ENCODE measurements at places on chromosomes 2 and 18. TPM values are rescaled to one million over a fixed set of nuclear protein-coding genes. Genes with fewer than 3 reads are reported as not detected.

- no peak for DNase-seq
Measured at GRCh38 chr18:28560331-28560730, 383.4 kb upstream of the CDH2 start.

- no peak for DNase-seq
Measured at GRCh38 chr2:169258045-169258601, 104.2 kb downstream of the LRP2 start.

GRCh38 chr2:191038241-191038725, 24.3 kb upstream of the STAT1 start:
- no peak for DNase-seq

DNA sequence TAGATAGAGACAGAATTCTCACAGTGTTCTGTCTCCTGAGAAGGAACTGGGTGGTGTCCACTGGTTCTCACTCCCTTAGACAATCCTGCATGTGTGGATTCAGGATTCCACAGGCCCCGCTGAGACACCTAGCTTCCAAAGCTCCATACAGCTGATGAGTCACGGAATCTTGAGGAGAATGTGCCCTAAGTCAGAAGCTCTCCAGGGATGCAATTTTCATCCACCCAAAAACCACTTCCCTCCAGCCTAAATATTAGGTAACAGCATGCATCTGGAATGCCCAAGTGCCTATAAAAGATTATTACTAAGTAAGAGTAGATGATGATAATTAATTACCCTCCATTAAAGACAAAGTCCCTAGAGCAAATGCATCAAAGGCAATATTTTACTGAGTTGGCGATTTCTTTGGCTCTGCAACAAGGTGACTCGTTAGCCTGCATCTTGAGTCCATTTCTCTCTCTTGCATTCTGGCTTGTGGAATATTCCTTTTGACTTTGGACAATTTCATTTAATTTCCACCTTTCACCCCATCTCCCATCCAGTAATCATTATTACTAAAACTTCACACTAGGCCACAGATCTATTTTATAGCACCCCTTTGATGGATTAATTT, 475.1 kb downstream of the TNS1 start:
- no peak for DNase-seq

- DNase-seq, result no peak
Measured at GRCh38 chr2:71309-72035, 25.2 kb upstream of the FAM110C start.

GRCh38 chr18:80252136-80252535, 4.8 kb upstream of the PARD6G start:
- DNase-seq, result no peak

DNA sequence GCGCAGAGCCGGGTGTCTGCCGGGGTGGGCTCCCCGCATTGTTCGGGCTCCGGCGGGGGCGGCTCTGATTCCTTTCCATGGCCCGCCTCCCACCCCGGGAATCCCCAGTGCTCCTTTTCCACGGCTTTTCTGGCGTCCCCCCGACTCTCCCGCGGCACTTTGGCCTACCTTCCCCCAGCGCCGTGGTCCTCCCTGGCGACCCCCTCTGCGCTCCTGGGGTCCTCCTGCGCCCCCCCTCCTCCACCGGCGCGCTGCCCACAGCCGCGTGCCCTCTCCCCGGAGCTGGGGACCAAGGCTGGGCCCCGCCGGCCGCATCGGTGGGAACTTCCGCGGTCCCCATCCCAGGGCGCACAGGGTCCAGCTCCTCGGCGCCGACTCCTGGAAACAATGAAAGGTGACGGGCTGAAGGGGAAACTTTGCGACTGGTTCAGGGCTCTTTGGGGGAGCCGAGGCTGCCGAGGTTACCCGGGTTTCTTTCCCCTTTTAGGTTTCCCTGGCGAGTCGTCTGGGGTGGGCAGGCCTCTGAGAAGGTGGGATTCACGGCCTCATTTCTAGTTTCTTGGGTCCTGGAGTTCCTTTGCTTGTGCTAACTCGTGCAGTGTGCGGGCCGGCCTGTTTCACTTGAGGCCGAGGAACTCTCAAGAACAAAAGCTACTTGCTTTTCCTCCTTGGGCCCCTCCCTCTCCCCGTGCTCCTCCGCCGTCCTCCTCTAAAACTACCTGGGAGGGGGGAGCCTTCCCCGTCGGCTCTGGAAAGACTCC, 2.2 kb downstream of the TGIF1 start:
- DNase-seq, result no peak

DNA sequence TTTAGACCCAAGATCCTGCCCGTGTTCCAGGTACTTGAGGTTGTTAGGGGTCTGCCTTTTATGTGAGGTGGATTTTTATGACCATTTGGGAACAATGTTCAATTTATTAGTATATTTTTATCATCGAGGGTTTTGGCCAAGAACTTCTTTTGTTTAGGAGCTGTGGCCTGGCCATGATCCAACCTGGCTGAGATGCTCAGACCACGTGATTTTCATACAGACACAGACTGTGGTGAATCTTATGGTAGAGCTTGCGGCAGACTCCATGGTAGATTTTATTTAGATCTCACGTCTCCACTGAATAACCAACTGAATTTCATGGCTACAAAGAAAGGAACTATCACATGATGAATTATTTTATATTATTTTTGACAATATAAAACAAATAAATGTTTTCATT, 405.5 kb upstream of the VWC2L start:
- DNase-seq, result no peak

GRCh38 chr2:16247326-16248122, 307.2 kb downstream of the MYCN start:
- no peak for DNase-seq

DNA sequence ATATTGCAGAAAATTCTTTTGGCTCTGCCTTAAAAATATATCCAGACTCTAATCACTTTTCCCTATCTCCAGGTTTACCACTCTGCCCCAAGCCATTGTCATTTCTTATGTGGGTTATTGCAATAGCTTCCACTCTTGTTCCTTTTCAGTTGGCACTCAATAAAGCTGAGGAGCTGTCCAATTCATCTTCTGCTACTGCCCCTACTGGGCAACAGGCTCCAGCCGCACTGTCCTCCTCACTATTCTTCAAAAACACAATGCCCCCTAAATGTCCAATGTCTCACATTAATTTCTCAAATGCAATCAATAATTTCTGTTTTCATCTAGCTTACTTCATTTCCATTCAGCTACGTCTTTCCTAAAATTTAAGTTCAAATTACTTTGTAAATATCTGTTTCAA, 1262.5 kb upstream of the CDH2 start:
- DNase-seq, result no peak

GRCh38 chr2:164126960-164127660, 391.3 kb upstream of the FIGN start:
- DNase-seq, result no peak

- no peak for DNase-seq
Measured at GRCh38 chr18:25112821-25113434, 239.0 kb downstream of the ZNF521 start.

DNA sequence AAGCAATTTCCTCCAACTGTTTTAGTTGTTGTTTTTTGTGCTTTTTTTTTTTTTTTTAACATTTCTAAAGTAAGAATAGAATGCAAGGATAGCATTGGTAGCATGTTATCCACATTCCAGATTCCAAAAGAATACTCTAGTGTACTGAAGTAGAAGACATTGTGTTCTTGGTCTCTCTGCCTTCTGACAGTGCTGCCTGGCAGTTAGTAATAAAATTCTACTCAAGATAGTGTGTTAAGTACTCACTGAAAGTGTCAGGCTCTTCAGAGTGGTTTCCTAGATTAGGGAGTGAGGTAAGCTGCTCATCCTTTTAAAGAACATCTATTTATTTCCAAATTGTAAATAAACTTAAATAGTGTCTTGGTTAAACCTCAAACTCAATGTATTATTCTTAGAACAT, 253.7 kb downstream of the HNMT start:
- DNase-seq, result no peak

DNA sequence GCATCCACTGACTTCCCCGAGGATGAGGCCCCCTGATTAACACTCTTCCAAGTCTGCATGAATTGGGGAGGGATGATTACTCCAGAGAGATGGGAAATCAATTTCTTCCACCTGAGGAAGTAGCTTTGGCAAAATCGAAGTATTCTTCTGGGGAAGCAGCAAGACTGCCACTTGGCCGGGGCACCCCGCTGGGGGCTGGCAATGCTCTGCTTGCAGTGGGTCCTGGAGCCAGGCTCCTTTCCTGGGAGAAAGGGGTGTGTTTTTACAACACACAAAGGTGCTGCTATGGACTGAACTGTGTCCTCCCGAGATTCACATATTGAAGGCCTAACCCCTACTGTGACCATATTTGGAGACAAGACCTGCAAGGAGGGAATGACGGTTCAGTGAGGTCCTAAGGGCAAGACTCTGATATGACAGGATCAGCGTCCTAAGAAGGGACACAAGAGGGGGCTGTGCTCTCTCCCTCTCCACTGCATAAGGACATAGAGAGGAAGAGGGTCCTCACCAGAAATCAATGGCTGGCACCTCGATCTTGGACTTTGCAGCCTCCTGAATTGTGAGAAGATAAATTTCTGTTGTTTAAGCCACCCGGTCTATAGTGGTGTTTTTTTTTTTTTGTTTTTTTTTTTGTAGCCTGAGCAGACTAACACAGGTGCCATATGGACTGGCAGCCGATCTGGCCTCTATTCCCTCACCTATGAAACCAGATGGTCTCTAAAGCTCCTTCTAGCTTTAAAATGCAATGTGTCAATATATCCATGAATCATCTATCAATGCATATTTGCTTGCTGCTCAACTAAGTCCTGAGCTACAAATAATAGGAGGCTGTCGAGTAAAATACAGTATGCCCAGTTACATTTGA, 3.6 kb upstream of the SMARCAL1 start:
- no peak for DNase-seq

DNA sequence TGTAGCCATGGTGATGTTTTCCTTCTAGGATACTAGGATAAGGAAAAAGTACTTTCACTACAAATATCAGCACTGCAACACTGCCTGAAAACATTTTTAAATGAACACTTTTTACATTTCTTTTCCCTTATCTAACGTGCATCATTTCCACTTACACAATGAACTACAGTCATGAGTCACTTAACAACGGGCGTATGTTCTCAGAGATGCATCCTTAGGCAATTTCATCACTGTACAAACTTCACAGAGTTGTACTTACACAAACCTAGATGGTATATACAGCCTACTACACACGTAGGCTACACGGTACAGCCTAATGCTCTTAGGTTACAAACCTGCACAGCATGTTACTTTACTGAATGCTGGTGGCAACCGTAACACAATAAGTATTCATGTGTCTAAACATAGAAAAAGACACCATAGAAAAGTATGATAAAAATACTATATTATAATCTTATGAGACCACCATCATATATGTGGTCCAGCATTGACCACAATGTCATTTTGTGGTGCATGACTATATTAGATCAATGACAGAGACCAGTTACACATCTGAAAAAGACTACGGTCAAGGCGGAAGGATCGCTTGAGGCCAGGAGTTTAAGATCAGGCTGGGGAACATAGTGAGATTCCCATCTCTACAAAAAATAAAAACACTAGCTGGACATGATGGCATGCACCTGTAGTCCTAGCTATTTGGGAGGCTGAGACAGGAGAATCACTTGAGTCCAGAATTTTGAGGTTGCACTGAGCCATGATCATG, 39.8 kb downstream of the WDR33 start:
- no peak for DNase-seq

GRCh38 chr2:119544939-119545475, 758 bp downstream of the CFAP221 start:
- DNase-seq, result no peak

GRCh38 chr2:89850881-89851582, 1159.6 kb downstream of the RPIA start:
- DNase-seq, result no peak

GRCh38 chr2:169015943-169016342, 15.2 kb downstream of the ABCB11 start:
- DNase-seq, result no peak

DNA sequence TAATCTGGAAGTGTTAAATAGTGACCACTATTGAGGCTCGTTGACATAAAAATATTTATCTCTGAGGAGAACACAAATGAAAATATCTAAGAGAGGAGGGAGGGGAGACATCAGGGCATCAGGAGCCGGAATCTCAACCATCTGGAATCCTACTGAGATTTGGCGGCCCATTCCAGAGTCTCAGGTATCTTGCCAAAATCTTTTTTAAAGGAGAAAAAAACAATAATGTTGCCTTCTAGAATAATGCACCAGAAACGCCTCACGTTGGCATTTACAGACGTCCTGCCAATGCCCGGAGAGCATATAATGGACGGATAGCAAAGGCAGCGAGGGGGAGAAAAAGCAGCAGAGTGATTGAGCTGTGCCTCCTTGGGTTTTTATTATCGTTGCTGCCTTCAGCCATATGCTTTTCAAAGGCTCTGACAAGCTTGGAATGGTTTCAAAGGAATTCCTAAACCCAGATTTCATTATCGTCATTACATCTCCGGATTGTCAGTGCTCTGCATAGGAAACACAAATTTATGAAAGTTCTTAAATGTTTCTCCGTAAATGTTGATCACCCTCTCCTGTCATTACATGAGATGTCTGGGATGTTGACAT, 30.9 kb upstream of the EGR4 start:
- peak; percentile 2 for DNase-seq

GRCh38 chr18:79302120-79302519, 93.6 kb upstream of the NFATC1 start:
- no peak for DNase-seq

DNA sequence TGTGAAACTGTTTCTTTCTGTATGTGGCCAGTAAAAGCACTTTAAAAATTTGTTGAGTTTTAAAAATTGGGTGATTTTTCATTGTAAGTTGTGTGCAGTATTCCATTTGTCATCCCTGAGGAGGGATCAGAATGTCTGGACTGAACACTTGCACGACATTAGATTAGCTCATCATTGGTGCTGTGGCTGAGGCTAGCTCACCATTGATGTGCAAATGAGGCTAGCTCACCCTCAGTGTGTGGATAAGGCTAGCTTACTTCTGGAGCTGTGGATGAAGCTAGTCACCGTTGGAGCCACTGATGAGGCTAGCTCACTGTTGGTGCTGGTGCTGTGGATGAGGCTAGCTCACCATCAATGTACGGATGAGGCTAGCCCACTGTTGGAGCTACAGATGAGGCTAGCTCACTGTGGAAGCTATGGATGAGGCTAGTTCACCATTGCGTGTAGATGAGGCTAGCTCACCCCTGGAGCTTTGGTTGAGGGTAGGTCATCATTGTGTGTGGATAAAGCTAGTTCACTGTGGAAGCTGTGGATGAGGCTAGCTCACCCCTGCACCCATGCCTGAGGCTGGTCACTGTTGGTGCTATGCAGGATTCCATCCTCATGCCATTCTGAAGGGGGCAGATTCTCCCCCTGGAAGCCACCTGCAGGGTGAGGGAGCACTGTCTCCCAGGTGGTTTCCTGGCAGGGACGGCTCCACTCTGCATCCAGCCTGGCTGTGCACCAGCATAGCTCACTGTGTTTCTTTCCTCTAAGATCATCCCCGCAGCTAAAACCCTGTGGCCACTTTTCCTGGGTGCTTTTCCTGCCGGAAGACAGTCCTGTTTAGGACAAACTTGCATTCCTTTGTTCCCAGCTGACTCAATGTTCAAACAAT, 101.1 kb downstream of the TWIST2 start:
- no peak for DNase-seq

GRCh38 chr18:71075147-71075546, 786.3 kb downstream of the SOCS6 start:
- DNase-seq, result no peak

GRCh38 chr2:98571796-98572195, 36.5 kb downstream of the COA5 start:
- no peak for DNase-seq

The PLEKHM3 gene
- polyA plus RNA-seq, result 13.9 TPM

The PTPRM gene
- polyA plus RNA-seq, result 92.6 TPM

The ALPP gene
- not detected for polyA plus RNA-seq

The ZNF804A gene
- polyA plus RNA-seq, result 1.3 TPM

The TUBA4B gene
- polyA plus RNA-seq, result 0.93 TPM

The CLHC1 gene
- 18.4 TPM for polyA plus RNA-seq

The CHRND gene
- 1.1 TPM for polyA plus RNA-seq

The PLCD4 gene
- polyA plus RNA-seq, result 9.9 TPM

The CCDC121 gene
- polyA plus RNA-seq, result 12.9 TPM

The LAMA1 gene
- polyA plus RNA-seq, result 77.7 TPM

All from renal cortex interstitium (tissue), 15 donors.